ENCODE measurements at places on chromosomes 1 and 21.

DNA sequence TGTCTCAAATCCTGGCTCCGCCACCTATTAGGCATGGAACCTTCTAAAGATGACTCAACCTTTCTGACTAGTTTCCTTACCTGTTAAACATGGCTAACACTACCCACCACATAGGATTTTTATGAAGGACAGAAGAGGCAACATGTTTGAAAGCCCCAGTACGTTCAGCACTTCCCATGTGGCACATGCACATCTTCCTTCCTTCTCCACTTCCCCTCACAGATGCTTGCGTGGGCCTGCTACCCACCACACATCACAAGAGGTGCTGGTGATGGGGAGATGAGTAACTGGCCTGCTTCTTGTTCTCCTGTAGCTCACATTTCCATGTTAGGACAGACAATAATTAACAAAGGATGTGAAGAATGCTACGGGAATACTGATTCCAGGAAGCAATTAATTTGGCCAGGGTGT, 7.1 kb downstream of the ZBTB21 start:
- DNase-seq: no peak

DNA sequence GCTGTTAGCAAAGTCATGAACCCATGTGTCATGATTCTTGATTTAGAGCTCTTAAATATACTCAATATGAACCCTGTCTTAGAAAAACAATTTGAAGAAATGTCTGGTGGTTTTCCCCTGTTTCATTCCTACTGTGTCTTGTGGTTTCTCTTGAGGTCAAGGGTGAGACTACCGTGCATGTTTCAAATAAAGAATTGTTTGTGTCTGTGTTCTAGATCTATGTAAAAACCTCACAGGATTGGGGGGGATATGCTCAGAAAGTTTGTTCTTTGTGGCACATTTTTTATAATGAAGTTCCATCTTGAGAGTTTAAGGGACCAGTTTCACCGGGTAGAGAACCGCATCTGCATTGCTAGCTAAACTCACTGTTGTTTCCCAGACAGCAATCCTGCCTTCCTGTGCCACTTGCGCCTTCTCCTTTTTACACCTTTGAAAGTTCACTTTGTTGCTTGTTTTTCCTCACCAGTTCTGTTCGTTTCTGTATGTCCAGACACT, 30.9 kb upstream of the CACYBP start:
- no peak for DNase-seq

- no peak for DNase-seq
Measured at GRCh38 chr1:148379697-148380096, 103.4 kb downstream of the PPIAL4G start.

DNA sequence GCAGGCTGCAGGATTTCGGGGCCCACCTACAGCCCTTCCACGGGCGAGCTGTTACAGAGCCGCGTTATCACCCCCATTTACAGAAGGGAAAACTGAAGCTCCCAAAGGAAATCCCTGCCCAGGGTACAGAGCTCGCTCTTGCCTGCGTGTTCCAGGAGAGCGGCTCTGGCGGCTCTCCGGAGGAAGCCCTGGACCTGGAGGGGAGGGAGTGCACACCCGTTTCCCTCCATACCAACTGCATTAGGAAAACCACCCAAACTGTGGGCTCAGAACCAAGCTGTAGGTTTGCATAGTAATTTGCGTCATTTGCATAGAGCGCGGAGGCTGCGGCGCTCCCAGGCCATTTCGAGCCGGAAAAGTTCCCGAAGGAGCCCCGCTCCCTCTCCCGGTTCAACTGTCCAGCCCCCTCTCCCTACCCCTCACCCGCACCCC, 24.7 kb upstream of the ADGRB2 start:
- DNase-seq: no peak

- no peak for DNase-seq
Measured at GRCh38 chr1:179924268-179924667, 30.3 kb upstream of the CEP350 start.

GRCh38 chr1:30191154-30191702, 532.2 kb downstream of the MATN1 start:
- no peak for DNase-seq

DNA sequence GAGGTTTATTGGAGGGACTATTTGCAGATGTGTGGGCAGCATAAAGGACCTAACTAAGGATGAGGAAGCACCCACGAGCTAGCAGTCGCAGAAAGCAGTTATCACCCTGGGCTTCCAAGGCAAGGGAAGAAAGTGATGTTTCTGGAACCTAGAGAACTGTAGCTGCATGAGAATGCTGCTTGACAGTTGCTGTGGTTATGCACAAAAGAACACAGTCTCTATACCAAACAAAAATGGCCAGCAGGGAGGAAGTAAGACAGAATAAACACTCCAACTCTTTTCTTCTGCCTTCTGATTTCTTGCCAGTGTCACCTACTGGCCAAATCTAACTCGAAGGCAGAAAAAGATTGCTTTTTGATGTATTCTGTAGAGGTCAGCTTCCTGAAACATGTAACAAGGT, 190.2 kb downstream of the RASAL2 start:
- DNase-seq: no peak

- no peak for DNase-seq
Measured at GRCh38 chr21:15521644-15522001, 208.2 kb upstream of the USP25 start.

DNA sequence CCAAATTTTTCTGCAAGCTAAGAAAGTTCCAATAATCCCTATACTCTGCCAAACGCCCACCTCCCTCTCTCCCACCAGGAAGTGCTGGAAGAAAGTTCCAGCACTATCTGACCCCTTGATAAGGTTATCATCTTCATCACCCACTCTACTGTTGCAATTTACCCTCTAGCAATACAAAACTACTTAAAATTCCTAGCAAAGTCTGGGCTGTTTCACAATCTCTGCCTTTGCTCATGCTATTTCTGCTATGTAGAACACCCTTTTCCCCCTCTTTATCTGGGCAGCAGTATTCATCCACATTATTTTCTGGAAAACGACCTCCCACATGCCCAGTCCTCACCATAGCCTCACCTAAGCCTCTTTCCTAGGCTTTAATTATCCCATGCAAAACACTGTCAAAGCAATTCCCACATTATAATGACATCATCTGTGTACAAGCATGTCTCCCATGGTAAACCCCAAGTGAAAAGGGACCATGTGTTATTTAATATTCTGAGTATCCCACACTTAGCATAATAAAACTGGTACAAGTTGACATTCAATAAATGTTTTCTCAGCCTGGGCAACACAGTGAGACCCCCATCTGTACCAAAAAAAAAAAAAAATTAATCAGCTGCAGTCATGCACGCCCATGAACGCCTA, 12.0 kb downstream of the F11R start:
- DNase-seq: no peak

GRCh38 chr21:32411350-32412161, 950 bp upstream of the EVA1C start:
- peak; percentile 48 for DNase-seq

GRCh38 chr21:34073749-34074282, 438 bp downstream of the MRPS6 start:
- no peak for DNase-seq

DNA sequence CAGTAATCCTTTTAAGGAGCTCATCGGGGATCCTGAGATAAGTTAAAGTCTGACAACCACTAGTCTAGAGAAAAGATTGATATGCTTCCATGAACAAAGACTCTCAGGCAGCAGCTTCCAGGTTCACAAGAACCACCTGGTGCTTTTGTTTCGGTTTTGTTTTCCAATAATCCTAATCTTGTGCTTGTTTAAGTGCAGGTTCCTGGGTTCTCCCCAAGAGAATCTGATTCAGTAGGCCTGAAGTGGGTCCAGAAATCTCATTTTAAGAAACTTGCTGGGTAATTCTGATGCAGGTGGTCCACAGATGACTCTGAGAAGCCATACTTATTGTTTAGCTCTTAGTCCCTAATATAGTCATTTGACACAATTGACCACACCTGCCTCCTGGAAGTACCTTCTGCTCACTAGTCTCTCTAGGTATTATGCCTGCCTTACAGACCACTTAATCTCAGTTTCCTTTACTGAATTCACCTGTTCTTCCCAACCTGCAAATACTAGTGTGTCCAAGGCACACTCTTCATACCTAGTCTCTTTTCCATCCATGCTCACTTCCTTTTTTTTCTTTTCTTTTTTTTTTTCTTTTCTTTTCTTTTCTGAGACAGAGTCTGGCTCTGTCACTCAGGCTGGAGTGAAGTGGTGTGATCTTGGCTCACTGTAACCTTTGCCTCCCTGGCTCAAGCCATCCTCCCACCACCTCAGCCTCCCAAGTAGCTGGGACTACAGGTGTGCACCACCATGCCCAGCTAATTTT, 20.5 kb upstream of the FRRS1 start:
- no peak for DNase-seq

GRCh38 chr1:4880626-4881025, 226.2 kb downstream of the AJAP1 start:
- DNase-seq: no peak

GRCh38 chr1:246492611-246493245, 14.4 kb downstream of the SMYD3 start:
- DNase-seq: peak; percentile 26

- DNase-seq: no peak
Measured at GRCh38 chr21:16176570-16176969, 446.8 kb downstream of the USP25 start.

DNA sequence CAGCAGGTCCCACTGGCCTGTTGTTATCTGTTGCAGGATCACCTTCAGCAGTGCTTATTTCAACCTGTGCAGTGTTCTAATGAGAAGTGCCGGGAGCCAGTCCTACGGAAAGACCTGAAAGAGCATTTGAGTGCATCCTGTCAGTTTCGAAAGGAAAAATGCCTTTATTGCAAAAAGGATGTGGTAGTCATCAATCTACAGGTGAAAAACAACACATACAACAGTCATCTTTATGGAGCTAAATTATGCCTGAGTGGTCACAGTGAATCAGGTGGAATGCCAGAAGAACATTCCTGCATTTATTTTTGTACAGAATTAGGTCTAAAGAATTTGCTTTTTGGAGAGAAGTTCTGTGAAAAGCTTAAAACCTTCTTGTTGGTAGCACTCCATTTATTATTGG, 33.2 kb downstream of the TRAF5 start:
- DNase-seq: no peak

DNA sequence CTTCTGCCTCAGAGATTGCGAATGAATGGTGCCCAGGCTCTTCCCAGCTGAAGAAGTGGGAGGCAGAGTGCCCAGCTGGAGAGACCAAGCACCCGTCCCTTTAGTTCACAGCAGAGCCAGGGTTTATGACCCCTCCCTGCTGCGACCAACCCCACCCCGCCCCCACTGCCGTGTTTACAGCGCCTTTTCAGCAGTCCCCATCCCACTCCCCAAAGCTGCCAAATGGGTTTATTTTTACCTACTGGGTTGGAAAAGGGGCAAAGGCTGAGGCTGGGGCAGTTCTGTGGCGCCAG, 23.6 kb downstream of the DYRK3 start:
- no peak for DNase-seq

DNA sequence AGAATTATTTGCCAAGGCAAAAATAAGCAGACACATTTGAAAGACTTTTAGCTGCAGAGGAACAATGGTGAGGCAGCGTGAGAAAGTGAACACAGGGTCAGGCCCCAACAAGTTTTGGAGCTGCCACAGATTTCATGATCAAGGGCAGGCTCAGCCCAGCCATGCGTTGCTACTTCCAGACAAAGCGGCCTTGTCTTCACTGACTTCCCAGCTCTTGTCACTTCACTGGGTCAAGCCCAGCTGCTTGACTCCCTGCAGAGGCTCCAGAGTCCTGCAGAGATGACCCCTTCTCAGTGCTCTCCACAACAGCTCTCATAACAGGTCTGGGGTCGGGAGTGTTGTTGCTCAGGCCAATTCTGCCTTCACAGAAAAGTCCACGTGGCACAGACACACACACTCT, 35.8 kb downstream of the HHAT start:
- DNase-seq: no peak

GRCh38 chr1:87872189-87872588, 543.5 kb downstream of the LMO4 start:
- DNase-seq: no peak

GRCh38 chr1:184464757-184465156, 77.9 kb downstream of the C1orf21 start:
- DNase-seq: no peak

- no peak for DNase-seq
Measured at GRCh38 chr1:202056644-202057334, 46.4 kb downstream of the ELF3 start.

- no peak for DNase-seq
Measured at GRCh38 chr1:155064832-155065429, 1.4 kb downstream of the EFNA4 start.

DNA sequence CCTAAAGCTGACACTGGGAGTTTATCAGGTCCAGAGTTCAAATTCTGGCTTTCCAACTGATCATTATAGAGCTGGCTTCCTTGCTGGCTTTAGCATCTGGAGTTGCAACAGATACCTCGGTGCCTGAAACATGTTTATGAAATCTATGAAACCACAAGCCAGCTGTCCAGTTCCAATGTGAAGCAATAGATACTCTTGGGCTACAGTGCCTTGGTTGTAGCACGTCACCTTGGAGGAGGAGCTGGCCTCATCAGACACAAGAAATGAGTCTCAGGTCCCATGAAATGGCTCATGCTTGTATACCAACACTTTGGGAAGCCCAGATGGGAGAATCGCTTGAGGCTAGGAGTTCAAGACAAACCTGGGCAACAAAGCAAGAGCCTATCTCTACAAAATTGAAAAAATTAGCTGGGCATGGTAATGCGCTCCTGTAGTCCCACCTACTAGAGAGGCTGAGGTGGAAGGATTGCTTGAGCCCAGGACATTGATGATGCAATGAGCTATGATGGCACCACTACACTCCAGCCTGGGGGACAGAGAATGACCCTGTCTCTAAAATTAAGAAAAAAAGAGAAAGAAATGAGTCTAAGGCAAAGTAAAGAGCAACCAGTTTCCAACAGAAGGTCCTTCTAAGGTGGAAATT, 132.5 kb upstream of the ZNF648 start:
- DNase-seq: no peak

DNA sequence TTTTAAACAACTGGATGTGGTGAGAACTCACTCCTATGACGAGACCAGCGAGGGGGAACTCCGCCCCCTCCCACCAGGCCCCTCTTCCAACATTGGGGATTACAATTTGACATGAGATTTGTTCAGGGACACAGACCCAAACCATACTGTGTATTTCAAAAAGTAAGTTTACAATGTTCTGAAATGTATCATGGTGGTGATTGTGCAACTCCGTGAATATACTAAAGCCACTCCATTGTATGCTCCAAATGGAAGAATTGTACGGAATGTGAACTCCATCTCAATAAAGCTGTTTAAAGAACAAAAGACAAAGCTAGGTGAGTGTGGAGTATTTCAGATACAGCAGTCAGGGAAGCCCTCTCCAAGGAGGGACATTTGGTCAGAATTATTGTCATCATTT, 432.1 kb upstream of the VAMP3 start:
- no peak for DNase-seq

All from activated CD4-positive, alpha-beta T cell treated with anti-CD3 and anti-CD28 coated beads for 24 hours (primary cell).